ENCODE measurements at places on chromosomes 12 and 14. TPM values are rescaled to one million over a fixed set of nuclear protein-coding genes. Genes with fewer than 3 reads are reported as not detected.
A peak's percentile ranks its signal among the peaks of the same experiment; 100 is the strongest.

The B4GALNT3 gene
- 24.3 TPM for total RNA-seq

The LRP1-AS gene
- total RNA-seq, result not detected

The SLC25A47 gene
- total RNA-seq, result 0.37 TPM

The PAPOLA gene
- total RNA-seq, result 255 TPM

The TESPA1 gene
- total RNA-seq, result 0.79 TPM

The ISM2 gene
- 28.7 TPM for total RNA-seq

The EPYC gene
- not detected for total RNA-seq

The FGF23 gene
- not detected for total RNA-seq

The NFE2 gene
- total RNA-seq, result 0.94 TPM

The GZMB gene
- not detected for total RNA-seq

DNA sequence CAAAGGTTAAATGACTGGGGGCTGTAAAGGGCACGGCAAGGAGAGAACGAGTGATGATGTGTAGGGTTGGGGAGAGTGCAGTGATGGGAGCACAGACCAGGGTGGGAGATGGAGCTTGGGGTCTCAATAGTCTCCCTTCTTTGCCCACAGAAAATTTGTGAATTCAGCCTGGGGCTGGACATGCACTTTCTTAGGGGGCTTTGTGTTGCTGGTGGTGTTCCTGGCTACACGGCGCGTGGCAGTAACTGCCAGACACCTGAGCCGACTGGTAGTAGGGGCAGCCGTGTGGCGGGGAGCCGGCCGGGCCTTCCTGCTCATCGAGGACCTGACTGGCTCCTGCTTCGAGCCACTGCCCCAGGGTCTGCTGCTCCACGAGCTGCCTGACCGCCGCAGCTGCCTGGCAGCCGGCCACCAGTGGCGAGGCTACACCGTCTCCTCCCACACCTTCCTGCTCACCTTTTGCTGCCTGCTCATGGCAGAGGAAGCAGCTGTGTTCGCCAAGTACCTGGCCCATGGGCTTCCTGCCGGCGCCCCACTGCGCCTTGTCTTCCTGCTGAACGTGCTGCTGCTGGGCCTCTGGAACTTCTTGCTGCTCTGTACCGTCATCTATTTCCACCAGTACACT, 1.7 kb downstream of the FITM1 start:
- DNase-seq, result no peak

- DNase-seq, result no peak
These were observed 185.6 kb downstream of the TMEM121 start for GRCh38 chr14:105711841-105712460.

DNA sequence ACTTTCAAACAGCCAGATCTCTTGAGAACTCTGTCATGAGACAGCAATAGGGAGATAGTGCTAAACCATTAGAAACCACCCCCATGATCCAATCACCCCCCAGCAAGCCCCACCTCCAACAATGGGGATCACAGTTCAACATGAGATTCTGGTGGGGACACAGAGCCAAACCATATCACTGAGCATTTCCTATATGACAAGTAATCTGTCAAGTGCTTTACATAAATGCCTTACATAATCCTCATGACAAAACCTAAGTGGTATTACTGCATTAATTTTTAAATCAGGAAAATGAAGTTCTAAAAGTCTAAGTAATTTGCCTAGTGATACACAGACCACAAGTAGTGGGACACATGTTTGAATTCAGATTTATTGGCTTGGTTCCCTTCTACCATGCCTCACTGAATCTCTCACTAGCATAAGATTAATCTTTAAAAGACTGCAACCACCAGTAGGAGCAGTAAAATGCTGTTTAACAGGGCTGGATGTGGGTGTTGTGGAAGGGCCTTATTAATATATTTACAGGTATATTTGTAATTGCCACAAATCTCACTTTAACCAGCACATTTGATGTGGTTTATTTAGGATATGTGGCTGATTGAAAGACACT, 323.1 kb upstream of the FBXO33 start:
- no peak for DNase-seq

GRCh38 chr12:86513226-86513625, 257.0 kb upstream of the MGAT4C start:
- DNase-seq, result no peak

DNA sequence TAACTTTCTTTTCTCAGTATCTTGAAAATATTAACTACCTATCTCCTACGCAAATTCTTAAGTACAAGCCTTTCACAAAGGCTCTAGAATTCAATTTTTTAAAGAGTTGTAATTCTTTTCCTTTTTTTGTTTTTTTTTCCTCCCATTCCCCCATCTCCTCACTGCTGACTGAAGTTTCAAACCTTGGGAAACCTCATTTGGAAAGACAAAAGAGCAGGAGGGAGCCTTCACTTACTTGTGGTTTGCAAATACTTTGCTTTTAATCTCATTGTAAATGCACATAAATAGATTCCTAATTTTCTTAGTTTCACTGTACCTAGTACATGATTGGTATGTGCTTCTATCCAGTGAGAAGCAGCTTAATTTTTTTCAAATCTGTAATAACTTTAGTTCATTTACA, 15.8 kb upstream of the PTGDR start:
- no peak for DNase-seq

GRCh38 chr14:65238456-65238855, 136.1 kb upstream of the MAX start:
- DNase-seq, result no peak

- DNase-seq, result peak; percentile 65
These were observed 569 bp upstream of the ARHGEF40 start for GRCh38 chr14:21069388-21070082.

- DNase-seq, result no peak
These were observed 52.1 kb upstream of the CORO1C start for GRCh38 chr12:108783446-108783845.

DNA sequence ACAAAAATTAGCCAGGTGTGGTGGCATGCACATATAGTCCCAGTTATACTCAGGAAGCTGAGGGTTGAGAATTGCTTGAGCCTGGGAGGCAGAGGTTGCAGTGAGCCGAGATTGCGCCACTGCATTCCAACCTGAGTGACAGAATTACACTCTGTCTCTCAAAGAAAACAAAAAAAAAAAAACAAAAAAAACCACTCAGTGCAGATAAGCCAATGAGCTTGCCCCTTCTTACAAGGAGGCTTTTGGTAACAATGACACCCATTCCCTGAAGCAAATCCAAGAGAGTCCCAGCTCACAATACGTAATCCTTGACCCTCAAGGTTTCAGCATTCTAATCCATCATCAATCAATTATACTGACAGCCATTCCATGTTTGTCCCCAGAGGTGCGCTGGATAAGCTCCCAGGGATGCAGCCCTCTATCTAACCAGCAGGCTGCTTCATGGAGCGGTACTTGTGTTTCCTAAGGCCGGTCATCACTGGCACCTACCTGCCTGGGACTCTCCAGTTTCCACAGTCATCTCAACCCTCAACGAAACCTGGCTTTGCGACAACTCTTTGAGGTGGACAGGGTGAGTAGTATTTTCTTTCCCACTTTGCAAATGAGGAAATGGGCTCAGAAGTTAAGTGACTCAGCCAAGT, 12.4 kb downstream of the GCN1 start:
- no peak for DNase-seq

GRCh38 chr12:88299567-88300101, 157.5 kb downstream of the TMTC3 start:
- DNase-seq, result no peak

DNA sequence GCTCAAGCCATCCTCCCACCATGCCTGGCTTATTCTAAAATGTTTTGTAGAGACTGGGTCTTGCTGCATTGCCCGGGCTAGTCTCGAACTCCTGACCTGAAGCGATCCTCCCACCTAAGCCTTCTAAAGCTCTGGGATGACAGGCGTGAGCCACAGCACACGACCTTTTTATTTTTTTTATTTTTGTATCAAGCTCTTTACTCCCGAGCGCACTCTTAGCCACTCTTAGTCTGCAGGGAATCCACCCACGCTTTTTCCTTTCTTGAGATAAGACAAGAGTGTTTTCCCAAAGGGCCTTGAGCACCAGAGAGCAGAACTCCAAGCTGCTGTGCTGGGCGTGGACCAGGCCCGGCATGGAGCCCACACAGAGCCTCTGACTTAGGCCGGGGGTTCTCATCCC, 23.4 kb downstream of the MAP1LC3B2 start:
- DNase-seq, result peak; percentile 85

GRCh38 chr12:87165733-87166375, 863.3 kb downstream of the C12orf50 start:
- no peak for DNase-seq

DNA sequence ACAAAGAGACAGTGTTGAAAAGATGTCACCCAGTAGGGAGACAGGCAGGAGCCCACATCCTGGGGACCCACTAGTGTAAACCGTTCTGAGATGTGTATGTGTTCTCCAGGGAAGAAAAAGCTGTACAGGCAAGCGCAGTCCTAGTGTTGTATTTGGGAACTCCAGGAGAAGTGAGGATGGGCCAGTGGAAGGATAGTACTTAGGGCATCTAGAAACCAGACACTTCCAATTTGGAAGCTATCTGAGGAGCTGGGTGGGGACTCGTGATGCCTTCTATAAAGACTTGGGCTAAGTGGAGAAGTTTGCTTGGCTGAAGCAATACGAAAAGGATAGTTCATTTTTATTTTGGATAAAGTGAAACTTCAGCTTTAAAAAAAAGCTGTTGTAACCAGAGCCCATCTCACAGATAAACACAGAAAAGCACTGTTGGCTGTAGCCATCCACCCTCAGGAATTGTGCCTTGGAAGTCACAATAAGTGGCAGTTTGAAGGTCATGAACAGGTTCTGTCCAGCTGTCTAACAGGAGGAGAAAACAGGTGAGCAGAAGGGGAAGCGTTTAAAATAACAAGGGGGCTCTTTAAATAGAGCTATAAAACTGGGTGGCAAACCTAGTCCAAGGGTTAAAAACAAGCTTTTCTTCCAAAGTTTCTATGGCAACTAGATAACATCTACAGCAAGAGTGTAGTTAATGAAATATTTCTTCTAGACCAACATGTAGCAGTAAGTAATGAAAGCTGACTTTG, 108.0 kb upstream of the ARHGAP5 start:
- no peak for DNase-seq

- DNase-seq, result no peak
These were observed 13.4 kb downstream of the ATXN2 start for GRCh38 chr12:111585690-111586089.

- no peak for DNase-seq
These were observed 9.6 kb upstream of the PTPRB start for GRCh38 chr12:70646850-70647249.

All from testis (tissue), 5 donors.